ENCODE measurements at places on chromosomes 3 and 15.

DNA sequence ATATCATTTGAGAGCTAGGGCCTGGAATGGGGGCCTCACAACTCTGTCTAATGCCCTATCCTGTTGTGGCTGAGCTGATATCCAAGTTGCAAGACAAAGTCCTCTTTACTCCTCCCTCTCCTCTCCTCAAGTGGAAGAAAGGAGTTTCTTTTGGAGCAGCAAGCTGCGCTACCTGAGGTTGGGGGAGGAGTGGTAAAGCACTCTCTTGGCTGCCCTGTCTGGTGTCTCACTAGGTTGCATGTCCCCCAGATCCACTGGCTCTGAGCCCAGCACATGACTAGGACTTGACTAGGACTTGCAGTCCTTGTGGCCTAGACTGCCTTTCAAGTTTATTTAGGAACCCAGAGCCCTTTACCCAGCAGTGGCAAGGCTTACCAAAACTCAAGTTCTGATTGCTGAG is 141.1 kb upstream of the SETMAR start:
- DNase-seq, result no peak

DNA sequence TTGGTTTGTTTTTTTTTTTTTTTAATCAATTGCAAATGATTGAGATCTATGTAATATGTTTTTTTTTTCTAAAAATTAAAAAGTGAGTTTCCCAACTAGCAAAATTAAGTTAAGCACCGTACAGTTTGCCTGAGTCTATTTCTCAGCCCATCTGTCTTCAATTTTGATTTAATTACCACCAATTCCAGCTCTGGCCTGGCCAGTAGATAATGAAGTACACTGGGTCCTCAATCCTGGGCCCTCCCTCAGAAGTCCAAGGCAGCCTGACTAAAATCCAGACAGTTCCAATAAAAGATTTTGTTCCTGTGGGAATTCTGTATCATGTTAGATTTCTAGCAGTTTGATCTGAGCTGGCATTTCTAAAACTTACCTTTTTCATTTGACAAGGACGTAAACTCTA is 887.2 kb downstream of the NAALADL2 start:
- no peak for DNase-seq

DNA sequence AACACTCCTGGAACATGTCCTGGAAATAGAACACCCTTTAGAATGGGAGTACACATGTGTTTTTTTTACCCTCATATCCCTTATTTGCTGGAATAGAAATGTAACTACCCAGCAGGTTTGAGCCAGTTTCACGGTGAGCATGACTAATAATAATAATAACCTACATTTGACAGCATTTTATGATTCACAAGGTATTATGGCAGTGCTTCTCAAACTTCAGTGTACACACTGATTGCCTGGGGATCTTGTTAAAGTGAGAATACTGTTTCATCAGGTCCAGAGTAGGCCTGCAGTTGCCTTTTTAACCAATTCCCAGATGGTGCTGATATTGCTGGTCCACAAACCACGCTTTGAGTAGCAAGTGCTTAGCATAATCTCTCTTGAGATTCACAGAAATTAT is 63.9 kb downstream of the NFKBIZ start:
- DNase-seq, result no peak

- no peak for DNase-seq
Observed at GRCh38 chr15:74370471-74370870, 3.0 kb upstream of the CYP11A1 start.

GRCh38 chr15:80710635-80711554 is 15.8 kb downstream of the ABHD17C start:
- no peak for DNase-seq

- DNase-seq, result no peak
Observed at GRCh38 chr3:156187146-156187769, 66.9 kb downstream of the KCNAB1 start.

DNA sequence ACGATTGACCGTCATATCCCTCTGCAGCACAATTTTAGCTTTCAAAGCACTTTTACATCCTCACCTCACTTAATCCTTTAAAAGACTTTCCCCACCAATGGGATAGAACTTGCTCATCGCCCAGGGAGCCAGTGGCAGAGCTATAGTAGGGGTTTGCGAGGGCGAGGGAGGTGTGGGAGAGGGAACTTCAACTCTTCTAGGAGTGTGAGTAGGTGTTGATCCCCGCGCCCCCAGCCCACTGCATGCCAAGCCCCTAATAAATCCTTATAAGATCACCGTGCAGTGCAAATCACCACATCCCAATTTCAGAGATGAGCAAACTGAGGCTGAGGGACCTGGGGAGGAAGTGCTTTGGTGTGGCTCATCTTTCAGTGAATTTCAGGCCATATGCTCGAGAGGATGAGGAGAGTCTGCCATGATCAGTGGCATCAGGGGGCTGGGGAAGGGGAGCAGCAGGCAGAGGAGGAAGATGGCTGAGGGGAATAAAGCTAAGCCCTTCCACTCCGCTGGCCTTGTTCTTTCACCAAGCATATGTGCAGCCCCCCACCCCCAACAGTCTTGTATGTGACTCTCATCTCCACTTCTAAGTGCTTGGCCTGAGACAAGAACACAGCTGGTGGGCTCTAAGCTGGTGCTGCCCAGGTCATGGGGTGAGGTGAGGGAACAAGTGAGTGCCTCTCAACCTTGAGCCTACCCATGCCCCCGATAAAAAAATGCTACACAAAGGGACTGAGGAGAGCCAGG is 5.1 kb downstream of the INSYN1 start:
- DNase-seq, result no peak

DNA sequence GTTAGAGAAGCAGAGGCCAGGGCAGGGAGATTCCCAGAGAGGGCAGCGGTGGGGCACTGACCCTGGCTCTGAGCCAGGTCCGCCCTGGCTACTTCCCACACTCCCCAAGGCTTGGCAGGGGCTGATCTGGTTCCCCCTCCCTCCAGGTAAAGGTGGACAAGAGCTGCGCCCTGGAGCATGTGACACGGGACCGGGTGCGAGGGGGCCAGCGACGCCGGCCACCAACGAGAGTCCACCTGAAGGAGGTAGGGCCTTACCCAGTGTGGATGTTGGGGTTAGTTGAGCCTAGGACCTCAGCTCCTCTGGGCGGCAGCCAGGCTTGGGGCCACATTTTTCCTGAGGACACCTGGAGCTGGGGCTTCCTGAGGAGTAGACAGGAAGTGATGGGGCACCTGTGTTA is 19.6 kb downstream of the PLEKHO2 start:
- DNase-seq, result no peak

DNA sequence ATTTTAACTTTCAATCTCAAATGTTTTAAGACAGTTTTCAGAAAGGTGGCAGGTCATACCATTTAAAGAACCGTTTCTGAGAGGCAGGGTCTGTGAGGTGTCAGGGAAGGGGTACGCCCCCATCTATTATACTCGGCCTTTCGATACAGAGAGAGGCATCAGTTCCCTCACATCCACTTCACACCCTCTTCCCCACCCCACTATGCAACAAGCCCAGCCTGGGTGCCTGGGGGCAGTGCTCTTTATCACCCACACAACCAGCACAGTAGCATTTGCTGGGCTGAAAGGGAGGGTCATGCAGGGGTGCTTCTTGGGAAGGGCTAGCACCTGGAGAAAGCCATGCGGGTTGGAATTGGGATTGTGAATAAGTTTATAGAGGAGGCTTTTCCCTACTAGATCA is 56.0 kb upstream of the KCNMB2 start:
- no peak for DNase-seq

DNA sequence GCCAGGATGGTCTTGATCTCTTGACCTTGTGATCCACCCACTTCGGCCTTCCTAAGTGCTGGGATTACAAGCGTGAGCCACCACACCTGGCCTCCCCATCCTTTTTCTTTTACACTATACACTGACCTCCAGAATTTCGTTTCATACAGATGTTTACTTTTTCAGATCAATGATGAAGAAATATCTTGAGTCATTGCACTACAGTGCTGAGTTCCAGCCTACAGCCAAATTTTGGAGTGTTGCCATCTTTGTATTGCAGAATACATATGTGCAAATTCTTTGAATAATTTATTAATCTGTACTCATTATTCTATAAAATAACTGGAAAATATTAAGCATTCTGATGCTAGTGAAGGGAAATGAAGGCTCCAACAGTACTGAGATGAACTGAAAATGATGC is 12.5 kb downstream of the ZPLD1 start:
- DNase-seq, result no peak

Data from stimulated activated CD8-positive, alpha-beta memory T cell treated with anti-CD3 and anti-CD28 coated beads, Interleukin-4, amount 100 ng/mL, for 1 hour (primary cell).